ENCODE measurements at places on chromosomes 5 and 9. TPM values are rescaled to one million over a fixed set of nuclear protein-coding genes. Genes with fewer than 3 reads are reported as not detected.

Gene OR1J1
- not detected for total RNA-seq

DNA sequence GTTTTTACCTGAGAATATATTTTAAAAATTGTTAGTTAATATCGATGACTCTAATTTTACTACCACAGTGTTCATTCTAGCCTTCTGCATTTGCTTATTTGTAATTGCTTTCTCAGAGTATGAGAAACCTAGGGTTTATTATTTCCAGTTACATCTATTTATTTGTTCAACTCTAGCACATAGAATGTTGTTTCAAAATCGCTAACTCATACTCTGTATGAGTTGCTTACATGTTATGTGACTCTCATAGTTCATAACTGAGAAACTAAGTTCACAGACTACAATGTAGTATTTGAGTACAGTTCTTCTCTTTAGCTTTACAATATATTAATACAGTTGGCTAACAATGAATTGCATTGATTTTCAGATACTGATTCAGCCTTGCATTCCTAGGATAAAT is 103.2 kb downstream of the MACROH2A1 start:
- no peak for DNase-seq
- H3K27ac ChIP-seq: no peak overlapping the region
- no peaks in the 10 kb centered on the region for H3K36me3 ChIP-seq
- no peak overlapping the region for H3K4me3 ChIP-seq
- peaks cover 9% of the 10 kb centered on the region for H3K27me3 ChIP-seq
- H3K4me1 ChIP-seq: no peaks in the 10 kb centered on the region

DNA sequence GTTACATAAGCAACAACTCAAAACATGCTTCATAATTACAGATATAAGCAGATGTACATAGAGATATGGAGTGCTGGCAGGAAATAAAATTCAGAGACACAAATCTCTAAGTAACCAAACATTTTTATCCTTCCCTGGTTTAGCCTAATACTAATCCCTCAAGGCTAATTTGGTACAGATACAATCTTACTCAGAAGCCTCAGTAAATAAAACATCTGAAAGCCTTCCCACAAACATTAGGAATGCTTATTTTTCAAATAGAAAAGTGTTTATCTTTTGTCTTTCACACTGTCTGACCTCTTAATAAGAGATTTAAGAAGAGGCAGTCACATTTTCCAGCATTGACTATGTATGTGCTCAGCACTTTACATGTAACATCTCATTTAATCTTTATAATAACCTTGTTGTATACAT is 399.4 kb downstream of the ARRDC3 start:
- H3K4me1 ChIP-seq: no peaks in the 10 kb centered on the region
- no peaks in the 10 kb centered on the region for H3K36me3 ChIP-seq
- no peak for DNase-seq
- no peak overlapping the region for H3K27ac ChIP-seq

DNA sequence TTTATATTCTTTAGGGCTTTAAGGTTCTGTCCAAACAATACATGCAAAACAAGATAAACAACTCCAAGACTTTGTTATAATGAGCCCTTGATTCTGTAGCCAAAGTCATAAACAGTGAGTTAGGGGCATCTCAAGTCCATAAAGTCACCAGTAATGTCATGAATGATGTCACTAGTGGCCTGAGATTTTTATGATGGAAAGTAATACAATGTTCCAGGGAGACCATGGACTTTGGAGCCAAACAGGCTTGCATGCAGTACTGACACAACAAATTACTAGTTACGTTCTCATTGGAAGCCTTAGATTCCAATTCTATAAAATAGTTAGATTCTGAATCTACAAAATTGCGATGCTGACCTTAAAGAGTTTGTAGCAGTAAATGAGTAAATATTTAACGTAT is 280.0 kb downstream of the HINT1 start:
- no peak overlapping the region for H3K4me3 ChIP-seq
- no peak for DNase-seq
- peaks cover 5% of the 10 kb centered on the region for H3K4me1 ChIP-seq

All from activated CD4-positive, alpha-beta T cell treated with anti-CD3 and anti-CD28 coated beads for 36 hours (primary cell).